Cortex of kidney (tissue), 1 donor: ENCODE measurements at places on chromosomes 2 and 18.

DNA sequence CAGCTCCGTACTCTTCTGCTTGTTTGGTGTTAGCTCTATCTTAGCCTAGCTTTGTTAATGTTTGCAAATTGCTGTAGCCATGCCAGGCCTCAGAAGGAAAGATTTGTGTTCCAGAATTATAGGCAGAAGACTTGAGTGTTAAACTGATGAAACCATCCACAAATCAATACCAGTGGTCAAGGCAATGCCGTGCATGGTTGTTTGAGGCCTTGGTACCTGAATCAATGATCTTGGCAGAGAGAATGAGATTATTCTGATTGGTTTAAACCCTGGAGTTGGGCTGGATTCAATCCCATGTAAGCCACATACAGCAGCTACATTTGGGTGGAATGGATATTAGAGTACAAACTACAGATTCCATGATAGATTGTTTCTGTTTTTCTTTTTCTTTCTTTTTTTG, 4.9 kb downstream of the HADHB start:
- no peak for DNase-seq

DNA sequence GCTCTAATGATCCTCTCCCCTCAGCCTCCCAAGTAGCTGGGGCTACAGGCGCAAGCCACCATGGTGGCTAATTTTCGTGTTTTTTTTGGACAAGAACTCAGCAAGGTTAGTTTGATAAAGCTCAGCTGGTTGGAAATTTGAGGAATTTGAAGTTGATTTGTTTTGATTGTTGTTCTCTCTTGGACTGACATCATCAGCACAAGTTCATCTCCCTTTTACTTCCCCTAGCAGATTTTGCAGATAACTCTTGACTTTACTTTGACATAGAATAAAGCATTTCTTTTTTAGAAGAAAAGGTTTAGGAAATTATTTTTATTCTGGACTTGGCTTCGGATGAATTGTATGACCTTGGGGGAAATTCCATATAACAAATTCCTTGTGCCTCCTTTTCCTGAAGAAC, 74.9 kb upstream of the DLX2 start:
- DNase-seq: no peak

DNA sequence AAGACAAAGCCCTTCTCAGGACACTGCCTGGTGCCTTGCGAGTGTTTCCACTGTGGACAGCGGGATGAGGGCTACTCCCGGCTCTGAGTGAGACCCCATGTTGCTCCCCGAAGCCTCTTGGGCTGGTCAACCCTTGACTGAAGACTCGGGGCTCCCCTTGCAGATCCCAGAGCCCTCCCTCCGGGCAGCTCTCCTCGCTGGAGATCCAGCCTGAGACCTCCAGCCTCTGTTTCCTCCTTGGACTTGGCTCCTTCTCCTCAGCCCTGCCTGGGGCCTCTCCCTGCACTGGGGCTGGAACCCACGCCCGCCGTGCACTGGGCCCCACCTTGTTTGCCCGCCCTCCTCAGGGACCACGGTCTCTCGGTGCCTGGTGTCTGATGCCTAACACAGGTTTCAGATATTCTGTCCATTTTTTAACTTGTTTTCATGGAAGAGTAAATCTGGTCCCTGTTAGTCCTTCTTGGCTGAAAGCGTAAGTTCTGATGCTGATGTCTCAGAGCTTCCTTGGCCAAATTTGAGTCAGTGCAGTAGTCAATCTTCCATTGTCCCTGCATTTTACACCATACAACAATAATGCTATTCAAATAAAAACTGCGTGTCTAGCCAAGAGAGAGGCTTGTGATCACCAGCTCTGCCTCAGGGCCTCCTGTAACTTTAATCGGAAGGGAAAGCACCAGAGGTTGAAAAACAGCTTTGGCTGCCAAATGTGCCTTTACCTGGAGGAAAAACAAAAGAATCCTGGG, 139.3 kb upstream of the CTDP1 start:
- DNase-seq: no peak

GRCh38 chr18:21270453-21270852, 28.4 kb downstream of the GREB1L start:
- no peak for DNase-seq

DNA sequence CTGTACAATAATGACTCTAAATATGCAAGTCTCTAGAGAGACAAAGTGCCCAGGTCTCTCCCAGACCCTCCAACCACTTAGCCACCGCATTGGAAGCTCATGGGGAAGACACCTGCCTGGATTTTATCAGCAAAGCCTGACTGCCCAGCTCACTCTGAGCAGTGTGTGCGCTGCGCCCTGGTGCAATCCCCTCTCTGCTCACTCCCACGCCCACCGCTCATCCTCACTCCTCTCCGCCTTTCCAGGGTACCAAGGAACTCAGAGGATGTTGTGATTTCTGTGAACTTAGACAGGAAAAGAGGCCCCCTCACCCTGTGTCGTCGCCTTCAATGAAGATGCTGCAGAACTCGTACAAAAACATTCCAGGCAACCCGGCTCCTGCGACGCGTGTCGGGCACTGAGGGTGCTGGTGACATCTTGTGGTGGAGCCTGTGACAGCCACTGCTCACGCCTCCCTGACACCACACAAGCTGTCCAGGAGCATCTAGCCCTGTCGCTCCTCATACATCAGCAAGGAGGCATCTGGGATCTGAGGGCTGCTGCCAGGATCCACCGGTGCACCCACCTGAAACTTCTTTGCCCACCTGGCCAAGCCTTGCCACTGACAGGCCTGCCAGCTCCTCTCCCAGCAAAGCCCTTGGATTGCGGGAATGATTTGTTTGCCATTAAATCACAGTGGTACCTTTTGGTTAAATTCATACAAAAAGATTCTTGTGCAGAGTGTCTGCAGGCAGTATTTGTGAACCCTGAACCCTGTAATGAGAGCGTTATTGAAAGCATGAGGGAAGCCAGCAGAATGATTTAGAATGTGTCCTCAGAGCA, 220.4 kb downstream of the ZNF516 start:
- DNase-seq: no peak

- DNase-seq: no peak
Observed at GRCh38 chr2:107222466-107222865, 336.5 kb upstream of the ST6GAL2 start.

DNA sequence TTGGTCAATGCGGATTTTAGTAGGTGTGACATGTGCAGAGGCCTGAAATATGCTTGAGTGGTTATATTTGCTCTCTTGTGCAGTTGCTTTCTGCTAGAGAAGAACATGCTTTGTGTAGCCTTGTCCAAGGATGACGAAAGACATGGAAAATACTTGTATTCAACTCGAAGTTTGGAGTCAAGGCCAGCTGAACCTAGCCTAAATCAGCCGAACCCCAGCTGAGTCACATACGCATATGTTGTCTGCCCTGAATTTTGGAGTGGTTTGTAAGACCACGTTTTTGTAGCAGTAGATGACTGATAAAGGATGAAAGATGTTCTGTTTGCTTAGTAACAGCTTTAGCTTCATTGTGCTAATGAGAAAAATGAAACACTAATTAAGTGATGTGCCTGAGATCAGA, 22.5 kb upstream of the SPAG16 start:
- DNase-seq: no peak

DNA sequence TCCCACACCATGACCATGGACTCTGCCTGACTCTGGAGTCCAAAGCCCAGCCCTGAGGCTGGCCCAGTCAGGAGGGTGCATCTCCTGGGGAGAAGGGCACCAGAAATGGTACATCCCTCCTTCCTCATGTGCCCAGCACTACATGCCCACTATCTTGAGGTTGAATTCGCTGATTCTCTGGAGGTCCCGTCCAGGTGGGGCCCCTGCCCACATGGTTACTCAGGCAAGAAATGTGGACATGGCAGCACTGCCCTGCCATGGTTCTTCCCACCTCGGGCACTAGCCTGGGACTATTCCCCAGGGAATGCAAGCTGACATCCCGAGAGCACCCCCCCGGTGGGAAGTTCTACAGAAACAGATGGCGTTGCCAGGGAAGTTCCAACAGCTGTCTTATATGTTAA, 15.3 kb upstream of the HES6 start:
- no peak for DNase-seq

- no peak for DNase-seq
Observed at GRCh38 chr2:176680916-176681516, 411.8 kb downstream of the MTX2 start.

DNA sequence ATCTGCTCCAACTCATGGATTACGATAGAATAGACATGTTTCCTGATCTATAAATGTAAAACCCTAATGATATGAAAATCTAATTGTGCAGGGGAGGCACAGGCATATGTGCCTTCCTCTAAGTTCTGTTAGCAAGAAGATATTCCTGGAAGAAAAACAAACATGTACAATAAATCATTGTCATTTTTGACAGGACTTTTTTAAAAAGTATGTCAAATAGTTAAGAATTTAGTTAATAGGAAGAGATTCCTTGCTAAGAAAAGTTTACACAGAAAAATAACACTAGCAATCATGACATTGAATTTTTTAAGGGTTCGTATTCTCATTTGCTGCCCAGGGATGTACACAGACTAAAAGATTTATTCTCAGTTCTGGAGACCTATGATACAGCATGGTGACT, 15.3 kb upstream of the CREB1 start:
- DNase-seq: no peak

DNA sequence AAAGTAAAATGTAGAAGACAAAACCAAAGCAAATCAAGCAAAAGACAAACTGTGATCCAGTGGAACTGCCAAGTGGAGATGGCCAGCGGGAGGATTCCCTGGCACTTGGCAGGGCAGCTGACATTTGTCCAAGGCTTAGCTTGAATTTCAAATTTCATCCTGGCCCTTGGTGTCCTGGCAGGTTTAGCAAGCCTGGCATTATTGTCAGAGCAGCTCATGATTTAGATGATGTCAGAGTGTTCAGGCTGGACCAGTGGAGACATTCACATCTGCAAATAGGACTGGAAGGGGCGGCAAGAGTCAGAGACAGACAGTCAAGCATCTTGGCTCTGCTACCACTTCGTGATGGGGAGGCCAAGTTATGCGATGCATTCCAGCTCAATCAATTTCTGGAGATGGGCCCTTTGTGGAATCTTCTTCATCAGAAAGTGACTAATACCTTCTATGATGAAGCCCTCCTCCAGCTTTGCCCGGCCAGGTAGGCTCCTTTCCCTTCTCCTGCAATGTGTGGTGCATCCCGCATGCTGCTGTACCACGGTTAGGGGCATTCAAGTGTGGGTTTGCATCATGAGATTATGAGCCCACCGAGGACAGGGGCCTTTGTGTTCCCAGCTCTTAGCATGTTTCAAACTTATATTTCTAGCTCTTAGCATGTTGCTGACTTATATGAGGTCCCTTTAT, 199.7 kb downstream of the ANKRD30B start:
- no peak for DNase-seq

DNA sequence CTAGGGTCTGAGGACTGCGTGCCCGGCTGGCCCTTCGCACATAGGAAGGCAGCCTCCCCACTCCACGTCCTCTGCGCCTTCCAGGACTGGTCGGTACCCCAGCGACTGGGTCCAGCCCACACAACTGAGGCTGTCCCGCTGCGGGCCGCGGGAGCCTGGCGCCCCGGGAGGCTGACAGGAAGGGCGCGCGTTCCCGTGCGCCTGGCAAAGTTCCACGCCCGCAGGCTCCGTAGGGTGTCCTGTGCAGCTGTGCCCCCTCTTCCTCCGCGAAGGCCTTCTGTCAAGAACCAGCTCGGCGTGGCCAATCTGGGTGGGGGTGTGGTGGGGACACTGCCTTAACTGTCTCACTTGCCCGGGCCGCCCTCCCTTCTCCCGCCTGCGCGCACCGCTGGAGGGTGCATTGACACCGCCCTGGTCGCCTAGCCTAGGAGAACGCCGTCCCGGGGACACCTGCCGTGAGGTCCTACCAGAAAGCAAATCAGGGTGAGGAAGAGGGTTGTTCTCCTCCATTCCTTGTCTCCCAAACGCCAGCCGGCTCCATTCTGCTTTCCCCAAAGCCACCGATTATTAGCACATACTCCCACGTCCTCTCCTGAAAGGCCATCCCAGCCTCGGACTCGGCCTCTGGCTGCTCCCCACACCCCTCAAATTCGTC, 618 bp upstream of the LYPD1 start:
- no peak for DNase-seq

GRCh38 chr18:63480476-63480875, 3.7 kb downstream of the SERPINB5 start:
- no peak for DNase-seq

- no peak for DNase-seq
Observed at GRCh38 chr18:30057398-30057797, 985.1 kb downstream of the DSC3 start.

GRCh38 chr2:134648586-134648985, 70.2 kb downstream of the TMEM163 start:
- DNase-seq: no peak

GRCh38 chr2:231065966-231066365, 9.3 kb downstream of the PSMD1 start:
- DNase-seq: no peak

DNA sequence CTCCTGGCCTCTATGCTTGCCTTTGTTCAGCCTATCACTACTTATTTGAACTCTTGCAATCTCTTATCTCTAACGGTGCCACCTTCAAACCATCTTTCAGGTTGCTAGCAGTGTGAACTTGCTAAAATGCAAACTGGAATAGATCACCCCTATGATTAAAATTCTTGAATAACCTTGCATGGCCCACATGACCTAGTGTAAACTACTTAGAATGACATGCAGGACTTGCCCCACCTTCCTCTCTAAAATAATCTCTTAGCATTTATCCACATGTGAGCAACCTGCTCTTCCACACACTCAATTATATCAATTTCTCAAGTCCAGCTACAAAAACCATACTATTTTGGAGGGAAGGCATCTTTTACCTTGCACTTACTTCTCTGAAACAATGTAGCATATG, 137.6 kb downstream of the ETAA1 start:
- no peak for DNase-seq

GRCh38 chr2:7007488-7007845, 90.3 kb downstream of the RNF144A start:
- DNase-seq: no peak

DNA sequence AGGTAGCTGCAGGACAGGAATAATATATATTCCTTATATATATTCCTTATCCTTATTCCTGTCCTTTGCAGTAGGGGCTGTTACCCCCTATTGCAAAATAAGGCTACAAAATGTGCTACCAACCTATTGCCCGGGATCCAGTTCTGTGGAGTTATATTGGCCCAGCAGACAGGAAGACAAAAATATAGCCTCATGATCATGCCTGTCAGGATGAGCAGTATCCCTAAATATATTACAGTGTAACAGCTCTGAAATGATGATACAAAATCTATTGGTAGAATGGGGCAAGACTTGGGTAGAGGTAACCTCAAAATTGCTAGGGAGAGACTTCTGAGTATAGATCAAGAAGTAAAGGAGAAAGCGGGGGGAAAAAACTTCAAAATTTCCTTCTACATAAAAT, 31.6 kb upstream of the MARCHF7 start:
- DNase-seq: no peak

GRCh38 chr2:235512699-235513053, 18.8 kb downstream of the AGAP1 start:
- DNase-seq: no peak

GRCh38 chr2:2107141-2107540, 223.9 kb downstream of the MYT1L start:
- no peak for DNase-seq

DNA sequence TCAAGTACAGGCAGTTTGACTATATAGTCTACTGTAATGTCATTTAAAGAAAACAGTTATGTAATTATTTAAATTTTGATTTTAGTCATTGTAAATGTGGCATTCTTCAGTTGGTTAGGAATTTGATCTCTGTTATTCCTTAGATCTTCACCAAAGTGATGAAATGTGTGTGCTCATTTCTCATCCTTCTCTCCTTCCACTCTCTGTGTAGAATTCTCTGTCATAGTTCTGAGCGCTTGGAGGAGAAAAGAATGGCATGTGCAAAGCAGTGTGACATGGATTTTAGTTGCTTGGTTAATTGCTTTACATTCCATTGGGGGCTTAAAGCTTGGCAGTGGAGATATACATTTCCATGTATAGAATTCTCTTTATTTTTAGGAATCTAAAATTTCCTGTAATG, 14.8 kb downstream of the PIK3C3 start:
- DNase-seq: no peak
